ENCODE measurements at places on chromosomes 16 and 17.

DNA sequence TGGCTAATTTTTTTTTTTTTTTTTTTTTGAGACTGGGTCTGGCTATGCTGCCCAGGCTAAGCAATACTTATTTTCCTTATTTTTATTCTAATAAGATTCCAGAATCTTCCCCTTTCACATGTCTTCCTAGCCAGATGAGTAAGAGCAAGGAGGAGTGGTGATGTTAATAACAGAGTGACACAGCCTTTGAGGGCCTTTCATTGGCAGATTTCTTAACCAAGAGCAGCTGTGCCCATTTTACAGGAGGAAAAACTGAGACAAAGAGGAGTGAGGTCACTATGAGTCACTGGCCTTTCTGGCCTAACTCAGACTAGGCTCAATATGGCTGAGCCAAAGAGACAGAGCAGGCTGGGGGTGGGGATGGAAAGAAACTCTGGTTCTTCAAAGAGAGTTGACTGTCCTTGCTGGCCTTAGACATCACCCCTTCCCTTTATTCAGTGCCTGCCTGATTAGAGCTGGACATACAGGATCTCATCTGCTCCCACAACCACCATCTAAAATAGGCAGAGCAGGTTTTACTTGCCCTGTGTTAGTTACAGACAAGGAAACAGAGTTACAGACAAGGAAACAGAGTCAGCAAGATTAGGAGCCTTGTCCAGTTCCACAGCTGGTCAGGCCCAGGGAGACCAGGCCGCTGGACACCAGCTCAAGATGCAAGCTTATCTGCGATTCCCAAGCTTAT, 50.0 kb upstream of the TOB1 start:
- no peak for DNase-seq

DNA sequence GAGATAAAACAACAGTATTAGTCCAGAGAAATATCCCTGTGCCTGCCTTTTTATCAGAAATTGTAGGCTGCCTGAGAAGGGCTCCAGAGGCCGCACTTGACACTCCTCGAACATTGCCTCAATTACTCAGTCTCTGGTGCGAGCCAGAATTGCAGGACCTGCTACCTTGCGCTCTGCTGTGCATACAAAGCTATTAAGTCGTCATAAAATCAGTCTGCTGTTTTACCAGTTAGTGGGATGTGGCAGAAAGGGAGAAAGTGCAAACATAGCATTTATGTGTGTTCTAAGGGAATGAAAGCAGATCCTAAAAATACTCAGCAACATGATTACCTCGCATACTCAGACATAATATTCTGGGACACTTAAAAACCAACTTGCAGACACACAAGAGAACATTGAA, 70.6 kb downstream of the TMC6 start:
- no peak for DNase-seq

DNA sequence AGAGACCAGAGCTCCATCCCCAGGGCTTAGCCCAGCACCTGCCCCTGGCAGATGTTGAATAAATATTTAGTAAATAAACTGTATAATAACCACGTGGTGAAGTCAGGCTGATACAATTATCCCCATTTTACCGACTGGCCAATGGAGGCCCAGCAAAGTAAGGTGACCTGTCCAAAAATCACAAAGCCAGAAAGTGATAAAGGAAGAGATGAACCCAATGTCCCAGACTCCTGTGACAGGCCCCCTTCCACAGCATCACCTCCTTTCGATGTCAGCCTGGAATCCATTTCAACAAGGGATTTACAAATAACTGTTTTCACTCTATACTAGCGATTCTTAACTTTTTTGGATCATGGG, 5.5 kb downstream of the TVP23A start:
- DNase-seq: no peak

GRCh38 chr17:81833921-81834830, 674 bp downstream of the PPP1R27 start:
- no peak for DNase-seq

GRCh38 chr16:1331712-1332617, 1.5 kb upstream of the BAIAP3 start:
- DNase-seq: no peak
